Stimulated activated CD8-positive, alpha-beta memory T cell treated with anti-CD3 and anti-CD28 coated beads, Interleukin-15, amount 100 ng/mL, for 1 hour (primary cell): ENCODE measurements at places on chromosomes 1 and 21.

GRCh38 chr1:42334240-42335049, 590 bp downstream of the FOXJ3 start:
- DNase-seq: no peak

DNA sequence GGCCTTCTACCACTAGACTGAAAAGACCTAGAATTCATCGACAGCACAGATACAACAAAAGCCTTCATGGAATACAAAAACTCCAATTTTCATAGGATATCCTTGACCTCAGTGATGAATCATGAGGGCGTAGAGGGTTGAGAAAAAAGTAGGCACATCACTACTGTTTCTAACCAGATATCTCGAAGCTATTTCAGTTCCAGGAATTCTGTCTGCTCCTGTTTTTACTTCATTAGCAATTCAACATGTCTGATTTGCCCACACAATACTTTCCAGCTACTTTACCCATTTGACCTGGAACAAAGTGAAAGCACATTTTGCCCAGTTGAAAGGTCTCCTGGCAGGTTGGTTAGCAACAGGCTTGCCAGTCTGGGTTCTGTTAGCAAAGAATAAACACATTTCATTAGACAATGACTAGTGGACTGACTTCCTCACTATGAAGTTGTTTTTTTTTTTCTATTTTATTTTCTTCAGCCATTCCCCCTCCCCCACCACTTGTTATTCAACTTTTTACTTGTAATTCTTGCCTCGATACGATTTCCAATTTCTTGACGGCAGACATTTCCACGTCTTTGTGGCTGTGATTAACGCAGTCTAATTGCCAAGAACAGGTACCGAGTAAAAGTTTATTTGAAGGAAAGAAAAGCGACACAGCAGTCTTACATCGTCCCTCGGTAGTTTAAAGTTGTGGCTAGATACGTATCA, 4.0 kb upstream of the ZBTB18 start:
- DNase-seq: no peak

DNA sequence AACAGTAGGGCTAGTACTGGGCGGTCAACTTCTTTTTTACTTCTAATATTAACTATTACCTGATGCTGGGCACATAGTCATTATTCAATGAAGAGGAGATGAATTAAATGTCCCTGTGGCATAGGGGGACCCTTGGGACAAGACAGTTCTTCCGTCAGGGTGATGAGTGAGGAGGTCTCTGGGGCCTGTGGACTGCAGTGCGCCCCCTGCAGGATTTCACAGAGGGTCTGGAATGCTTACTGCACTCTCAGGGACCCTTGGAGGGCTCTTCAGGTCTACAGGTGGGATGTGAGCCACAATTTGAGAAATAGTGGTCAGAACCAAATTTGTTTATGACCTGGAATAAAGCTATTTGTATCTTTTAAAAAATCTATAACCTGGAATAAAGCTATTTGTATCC, 149.4 kb downstream of the FAM78B start:
- DNase-seq: no peak

- DNase-seq: no peak
These were observed 3.0 kb upstream of the ID3 start for GRCh38 chr1:23562137-23562876.

DNA sequence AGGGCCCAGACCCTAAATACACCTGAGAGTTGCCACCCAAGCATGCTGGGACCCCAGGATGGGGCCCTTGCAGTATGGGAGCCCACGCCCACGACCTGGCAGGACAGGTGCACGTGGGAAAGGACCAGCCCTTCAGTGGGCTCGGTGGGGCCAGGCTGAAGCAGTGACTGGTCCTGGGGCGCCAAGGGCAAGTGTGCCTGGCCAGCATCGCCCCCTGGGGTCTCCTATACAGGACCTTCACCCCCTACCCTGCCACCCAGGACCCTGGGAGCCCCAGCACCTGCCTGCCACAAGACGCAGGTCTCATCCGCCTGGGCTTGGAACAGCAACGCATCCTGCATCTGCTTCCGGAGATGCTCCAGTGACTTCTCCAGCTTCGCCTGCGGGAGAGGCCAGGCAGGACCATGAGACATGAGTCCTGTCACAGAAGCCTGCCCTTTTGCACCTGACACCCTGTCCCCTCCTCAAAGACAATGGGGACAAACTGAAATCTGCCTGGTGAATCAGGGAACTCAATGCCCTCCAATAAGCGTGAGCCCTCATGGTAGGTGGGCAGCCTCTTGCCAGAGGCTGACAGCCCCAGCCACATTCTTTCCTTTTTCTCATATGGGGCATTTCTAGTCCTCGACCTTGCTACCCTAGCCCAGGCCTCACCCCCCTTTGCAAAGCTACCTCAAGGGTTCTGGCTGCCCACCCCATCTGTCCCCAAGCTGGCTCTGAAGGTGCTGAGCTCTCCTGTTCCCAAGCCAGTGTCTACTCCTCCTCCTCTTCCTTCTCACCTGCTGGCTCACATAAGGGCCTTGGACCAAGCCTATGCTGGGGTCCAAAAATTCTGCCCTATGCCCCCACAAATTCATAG, 4.6 kb downstream of the TRIM11 start:
- no peak for DNase-seq

GRCh38 chr1:53860967-53861411, 22.9 kb upstream of the NDC1 start:
- no peak for DNase-seq

- DNase-seq: peak; percentile 78
These were observed 538 bp downstream of the ZNF672 start for GRCh38 chr1:248838357-248839167.

DNA sequence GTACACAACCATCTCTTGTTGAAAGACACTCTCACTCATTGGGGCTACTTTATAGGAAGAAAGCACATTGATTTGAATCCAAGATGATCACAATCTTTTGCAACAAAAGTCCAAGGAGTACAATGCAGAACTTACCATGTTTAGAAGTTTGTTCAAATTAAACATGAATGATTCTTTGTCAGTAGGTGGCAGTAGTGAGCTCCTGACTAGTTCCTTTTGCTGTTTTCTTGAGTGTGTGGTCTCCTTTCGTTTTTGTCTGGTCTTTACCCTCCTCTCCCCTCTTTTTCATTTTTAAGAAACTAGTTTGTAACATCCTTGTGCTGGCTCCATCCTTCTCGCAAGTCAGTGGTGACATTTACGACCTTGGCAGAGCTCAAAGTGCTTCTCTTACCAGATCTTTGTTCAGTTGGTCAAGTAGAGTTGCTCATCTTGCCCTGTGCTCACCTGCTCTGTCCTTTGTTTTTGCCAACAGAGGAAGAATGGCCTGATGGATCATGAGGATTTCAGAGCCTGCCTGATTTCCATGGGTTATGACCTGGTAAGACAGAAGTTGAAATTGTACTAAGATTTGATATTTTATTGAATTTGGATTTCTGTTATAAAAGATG, 35.7 kb upstream of the MTR start:
- DNase-seq: no peak
